ENCODE measurements at places on chromosomes 11 and 22.

DNA sequence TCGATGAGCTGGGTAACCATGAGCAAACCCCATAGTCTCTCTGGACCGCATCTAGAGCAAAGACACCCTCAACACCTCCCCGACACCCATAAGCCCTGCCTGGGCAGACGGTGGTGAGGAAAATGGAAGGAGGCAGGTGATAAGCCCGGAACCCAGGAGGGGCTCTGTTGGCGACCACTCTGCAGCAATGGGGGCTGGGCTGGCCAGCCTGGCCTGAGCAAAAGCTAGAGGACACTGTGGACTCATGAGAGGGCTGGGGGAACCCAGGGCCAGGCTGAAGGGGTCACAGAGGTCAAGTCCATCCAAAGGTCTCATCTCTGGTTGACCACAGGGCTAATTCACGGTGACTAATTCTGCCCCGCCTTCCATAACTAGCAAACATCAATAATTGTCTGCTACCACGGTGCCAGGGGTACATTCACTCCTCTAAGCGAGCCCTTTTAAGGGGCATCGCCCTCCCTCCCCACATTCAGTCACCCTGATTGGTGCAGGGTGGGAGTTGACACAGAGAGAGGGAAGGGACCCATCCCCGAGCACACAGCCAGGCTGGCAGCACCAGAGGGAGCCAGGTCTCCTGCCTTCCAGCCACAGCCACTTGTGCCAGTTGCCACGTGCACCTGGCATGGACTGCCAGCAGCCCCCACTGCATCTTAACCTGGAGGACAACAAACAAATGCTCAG lies 4.0 kb downstream of the PYGM start:
- no peak for DNase-seq

DNA sequence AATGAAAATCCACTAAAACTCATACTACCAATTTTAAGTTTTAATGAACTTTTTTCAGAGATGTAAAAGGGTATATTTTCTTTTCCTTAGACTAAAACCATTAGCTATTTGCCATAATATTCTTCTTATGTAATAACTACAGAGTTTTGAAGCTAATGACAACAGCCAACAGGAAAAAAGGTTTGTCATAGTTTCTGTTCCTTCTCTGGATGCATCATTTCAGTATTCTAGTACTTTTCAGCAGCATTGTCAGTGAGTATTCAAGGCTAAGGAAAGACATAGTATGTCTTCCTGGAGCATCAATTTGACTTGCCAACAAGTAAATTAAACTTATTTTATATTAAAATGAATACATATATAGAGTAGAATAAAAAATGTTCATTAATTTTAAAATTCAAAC lies 166.0 kb downstream of the METTL15 start:
- DNase-seq, result no peak

DNA sequence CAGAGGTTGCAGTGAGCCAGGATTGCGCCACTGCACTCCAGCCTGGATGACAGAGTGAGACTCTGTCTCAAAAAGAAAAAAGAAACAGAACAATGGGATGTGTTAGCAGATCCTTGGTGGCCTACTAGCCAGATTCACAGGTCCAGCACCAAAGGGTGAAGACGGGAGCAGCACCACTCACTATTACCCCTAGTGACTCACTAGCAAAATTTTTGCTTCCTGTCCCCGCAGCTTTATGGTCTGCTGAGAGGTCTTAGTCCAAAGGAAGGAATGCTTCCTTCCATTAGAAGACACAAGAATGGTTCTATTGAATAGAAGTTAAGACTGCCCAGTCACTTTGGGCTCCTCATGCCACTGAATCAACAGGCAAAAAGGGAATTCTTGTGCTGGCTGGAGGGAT lies 35.9 kb upstream of the NUP50 start:
- DNase-seq, result peak; percentile 67

GRCh38 chr11:94734563-94735275 lies 33.4 kb upstream of the AMOTL1 start:
- no peak for DNase-seq

DNA sequence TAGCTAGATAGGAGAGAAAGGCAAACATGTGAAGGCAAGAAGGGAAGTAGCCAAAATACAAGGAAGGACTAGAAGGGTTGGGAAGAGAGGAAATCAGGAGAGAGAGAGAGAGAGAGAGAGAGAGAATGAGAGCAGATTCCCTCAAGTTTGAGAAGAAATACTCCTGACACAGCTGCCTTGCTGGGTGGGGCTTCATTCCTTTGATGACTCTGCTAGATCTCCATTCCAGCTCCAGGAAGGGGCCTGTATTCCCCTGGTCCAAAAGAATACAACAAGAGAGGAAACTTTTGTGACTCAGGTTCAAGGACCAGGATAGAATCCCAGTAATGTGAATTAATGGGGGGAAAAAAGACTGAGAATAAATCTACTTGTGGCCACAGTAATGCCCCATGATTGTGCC lies 62.9 kb upstream of the SPON1 start:
- DNase-seq, result no peak

Data from cardiac fibroblast (primary cell).